Stimulated activated CD4-positive, alpha-beta T cell treated with anti-CD3 and anti-CD28 coated beads, TNF-alpha, amount 100 ng/mL, for 24 hours (primary cell): ENCODE measurements at places on chromosomes 1 and 21.

GRCh38 chr1:73104749-73105148, 822.4 kb upstream of the NEGR1 start:
- DNase-seq, result no peak

DNA sequence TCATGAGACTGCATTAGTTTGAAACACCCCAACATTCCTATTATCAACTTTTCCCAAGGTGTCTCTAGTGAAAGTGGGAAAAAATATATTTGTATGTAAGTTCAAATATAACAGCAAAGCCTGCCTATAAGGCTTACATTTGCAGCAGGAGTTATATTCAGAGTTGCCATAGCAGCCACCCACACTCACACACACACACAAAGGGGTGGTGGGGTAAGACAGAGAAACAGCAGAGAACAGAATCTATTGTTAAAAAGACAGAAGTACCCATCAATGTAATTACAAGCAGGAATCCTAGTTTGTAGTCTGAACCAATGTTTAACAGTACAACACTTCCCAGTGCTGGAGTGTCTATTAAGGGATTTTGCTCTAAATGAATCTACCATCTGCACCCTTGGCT, 55.0 kb downstream of the PLPPR5 start:
- no peak for DNase-seq

DNA sequence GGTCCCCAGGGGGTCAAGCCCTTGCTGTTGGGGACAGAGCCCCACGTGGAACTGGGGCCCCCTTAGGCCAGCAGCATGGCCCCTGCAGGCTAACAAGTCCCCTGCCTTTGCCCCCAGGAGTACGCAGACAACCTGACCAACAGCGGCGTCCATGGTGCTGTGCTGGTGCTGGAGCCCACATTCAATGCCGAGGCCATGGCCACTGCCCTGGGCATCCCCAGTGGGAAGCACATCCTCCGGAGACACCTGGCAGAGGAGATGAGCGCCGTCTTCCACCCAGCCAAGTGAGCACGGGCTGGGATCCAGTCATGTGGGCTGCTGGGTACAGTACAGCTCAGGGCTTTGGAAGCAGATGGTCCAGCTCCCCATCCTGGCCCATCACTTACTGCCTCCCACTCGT, 49.6 kb upstream of the TMEM51 start:
- no peak for DNase-seq

DNA sequence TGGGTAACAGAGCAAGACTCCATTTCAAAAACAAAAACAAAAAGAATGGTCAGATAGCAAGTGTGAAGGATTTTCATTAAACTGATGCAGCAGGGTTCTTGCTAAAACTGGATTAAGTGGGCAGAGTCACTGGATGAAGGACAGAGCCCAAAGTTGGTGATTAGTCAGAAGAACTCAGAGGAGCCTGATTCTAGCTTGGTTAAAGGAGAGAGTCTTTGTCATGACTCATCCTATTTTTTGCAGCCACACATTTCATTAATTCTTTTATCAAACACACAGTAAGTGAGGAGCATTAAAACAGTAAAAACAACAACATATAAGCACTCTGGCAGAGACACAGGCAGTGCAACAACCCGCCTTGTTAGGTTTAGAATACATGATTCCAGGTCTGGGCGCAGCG, 56.0 kb upstream of the EDARADD start:
- DNase-seq, result no peak

DNA sequence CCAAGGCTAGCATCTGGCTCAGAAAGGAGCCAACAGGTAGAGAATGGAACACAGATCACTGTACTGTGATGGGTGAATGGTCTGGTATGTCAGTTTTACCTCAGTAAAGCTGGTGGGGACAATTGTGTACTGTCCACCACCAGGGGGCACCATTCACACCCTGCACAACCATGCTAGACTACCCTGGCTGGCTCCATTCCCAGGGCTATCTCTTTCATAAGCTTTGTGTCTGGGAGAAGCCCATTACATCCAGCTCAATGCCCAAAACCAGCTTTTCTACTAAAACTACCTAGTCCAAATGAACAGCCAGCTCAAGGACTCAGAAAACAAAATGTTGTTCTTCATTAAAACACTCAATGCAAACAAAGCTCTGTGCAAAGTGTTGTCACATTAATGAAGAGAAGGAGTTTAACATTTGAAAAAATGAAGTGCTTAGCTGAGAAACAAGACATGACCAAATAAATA, 62.0 kb upstream of the RASAL2 start:
- no peak for DNase-seq

DNA sequence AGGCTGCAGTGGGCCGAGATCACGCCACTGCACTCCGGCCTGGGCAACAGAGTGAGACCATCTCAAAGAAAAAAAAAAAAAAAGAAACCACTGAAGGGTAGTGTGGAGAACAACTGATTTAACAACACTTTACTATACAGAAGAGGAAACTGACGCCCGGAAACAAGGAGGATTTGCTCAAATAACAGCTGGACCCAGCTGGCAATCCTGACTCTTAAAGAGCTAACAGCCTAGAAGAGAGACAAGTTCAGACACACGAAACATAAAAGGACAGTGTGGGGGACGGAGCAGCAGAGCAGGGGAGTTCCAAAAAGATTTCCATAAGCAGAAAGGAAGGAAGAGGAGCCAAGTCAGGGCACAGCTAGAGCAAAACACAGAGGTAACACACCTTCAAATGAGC, 4.4 kb downstream of the ECHDC2 start:
- DNase-seq, result no peak

- no peak for DNase-seq
Measured at GRCh38 chr1:206686478-206687249, 2.0 kb downstream of the MAPKAPK2 start.

DNA sequence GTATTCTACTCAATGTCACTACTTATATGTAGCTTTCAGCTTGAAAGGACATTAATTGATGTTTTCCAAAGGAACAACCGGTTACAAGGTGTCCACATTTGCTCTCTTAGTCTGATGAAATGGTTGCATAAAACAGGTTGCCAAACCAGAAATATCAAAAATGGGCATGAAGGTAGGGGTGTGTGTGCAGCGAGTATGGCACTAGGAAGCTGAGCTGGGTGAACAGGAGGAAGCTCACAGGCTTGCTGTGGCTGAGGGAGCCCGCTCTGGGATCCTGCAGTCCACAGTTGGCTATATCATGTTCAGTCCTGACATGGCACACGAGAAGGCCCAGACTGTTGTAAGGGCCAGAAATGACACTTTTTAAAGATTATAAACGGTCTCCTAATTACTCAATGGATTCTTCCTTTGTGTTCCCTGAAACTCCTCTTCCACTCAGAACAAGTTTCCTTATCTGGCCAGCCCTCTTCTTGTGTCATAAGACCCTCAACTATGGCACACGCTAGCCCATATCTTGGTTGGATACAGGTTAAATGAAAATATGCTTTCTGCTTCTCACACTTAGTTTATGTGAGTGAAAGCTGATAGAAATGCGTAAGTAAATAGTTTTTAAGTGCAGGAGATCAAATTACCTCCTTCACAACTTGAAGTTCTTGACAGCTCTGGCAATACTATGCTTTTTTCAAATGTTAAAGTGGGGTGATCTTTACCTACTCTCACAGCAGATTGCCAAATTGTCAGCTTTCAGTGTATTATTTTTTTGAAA, 201.5 kb downstream of the LMO4 start:
- DNase-seq, result no peak

- DNase-seq, result no peak
Measured at GRCh38 chr1:202501281-202501680, 152.8 kb downstream of the PPP1R12B start.

DNA sequence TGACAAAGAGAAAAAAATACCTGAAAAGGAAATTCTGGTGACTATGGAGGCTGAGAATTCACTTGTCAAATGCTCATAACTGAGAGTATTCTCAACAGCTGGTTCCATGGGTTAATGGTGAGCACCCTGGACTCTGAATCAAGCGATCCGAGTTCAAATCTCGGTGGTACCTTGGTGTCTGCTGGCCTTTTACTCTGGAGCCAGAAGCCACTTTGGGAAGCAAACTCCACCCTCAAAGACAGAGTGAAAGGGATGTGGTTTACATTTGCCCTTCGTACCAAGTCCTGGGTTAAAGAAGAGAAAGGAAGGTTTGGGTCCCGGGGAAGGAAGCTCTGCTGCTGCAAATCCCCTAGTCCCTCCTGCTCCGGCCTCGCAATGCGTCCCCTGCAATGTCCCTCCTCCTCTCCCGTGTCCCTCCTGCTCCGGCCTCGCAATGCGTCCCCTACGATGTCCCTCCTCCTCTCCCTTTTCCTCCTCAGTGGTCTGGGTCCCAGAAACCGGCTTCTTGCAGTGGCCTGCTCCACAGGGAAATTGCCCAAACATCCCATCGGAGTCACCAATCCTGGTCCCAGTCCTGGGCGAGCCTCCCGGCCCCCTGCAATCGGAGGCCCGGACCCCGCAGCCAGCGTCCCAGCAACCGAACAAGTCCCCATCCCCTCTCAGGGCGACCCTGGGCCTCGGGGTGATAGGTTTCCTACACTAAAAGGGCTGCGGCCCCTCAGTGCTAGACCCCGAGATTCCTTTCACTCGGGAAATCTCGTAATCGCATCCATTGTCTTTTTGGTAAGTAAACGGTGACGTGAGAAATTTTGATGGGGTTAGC, 129.4 kb downstream of the PPIAL4G start:
- DNase-seq, result no peak

DNA sequence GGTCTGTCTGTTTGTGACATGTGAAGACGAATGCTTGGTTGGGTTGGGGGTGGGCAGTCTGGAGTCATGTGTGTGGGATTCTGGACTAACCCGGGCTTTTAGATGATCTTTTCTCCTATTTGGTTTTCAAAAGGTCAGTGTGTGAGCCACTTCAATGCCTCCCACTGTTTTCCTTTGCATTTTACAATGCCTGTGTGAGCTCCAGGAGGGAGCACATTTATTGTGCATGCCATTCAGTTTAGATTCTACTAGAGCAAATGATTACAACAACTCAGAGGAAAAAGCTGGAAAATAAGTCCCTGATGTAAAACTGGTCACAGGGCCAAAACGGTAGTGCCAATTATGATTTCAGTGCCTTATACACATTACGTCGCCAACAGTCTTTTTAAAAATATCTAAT, 90.9 kb downstream of the LYPLAL1 start:
- no peak for DNase-seq

DNA sequence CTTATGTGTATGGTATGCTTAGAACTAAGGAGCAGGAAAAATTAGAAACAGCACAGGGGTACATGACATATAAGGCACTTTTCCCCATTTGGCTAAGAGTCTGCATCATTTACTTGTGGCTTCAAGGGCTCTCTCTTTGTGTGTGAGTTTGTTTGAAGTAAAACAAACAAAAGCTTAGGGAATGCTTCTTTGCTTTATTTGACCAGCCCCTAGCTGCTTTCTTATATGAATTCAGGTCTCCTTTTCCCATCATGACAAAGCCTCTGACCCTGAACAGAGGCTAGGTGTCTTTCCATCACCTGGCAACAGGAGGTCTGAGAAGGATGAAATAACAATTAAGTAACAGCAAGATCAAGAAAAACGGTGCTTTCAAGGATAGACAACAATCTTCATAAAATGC, 643.8 kb upstream of the ADGRL2 start:
- DNase-seq, result no peak

DNA sequence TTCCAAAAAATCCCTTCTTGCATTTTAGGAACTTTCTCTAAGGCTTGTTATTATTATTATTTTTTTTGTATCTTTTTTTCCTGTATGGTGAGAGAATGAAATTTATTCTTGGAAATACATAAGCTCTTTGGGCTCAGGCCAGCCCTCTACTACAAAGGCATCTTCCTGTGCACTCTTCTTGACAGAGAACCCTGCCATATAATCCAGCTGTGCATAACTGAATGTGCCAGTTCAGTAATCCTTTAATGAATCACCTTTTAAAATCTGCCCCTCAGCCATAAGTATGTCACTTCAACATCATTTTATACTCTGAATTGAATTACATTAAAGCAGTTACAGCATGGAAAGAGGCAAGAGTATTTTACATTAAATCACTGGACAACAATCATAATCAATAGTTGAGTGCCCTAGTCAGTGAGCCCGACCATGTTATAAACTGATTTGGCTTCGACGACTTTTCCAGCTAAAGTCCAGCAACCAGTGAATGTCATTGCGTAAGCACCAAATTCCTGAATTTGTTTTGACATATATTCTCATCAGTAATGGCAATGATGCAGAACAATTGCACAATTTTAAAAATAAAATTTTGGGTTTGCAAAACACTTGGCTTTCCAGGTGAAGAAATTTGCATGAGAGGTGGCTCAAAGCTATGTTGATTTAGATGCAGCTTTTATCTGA, 59.2 kb upstream of the KCNK2 start:
- DNase-seq, result no peak

DNA sequence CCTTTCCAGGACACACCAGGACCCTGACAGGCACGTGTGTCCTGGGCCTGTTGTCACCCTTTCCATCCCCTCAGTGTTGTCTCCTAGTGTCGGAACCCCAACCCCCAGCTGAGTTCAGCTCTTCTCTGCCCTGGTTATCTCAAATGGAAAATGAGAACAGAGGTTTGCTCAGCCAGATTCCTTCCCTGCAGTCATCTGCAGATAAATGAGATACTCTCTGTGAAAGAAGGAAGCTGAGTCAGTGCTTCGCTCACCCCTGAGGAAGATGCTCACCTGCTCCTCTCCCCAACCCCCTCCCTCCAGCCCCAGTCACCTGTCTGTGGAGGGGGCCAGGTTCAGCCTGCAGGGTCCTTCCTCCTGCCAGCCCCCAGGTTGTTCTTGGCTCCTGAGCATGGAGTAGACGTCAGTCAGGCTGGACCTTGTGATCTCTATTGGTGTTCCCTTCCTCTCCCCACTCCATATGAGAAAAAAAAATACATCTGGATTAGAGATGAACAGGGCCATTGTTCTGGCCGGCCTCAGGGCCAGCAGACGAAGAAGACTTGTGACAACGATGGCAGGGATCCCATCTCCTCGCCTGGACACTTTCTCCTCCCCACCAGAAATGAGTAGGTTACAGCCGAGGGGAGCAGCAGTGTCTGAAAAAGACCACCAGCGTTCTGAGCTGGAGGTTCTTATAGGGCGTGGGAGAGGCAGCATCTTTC, 20.9 kb downstream of the PHGDH start:
- DNase-seq, result no peak

GRCh38 chr1:17200756-17201155, 4.2 kb upstream of the PADI1 start:
- no peak for DNase-seq

- DNase-seq, result no peak
Measured at GRCh38 chr1:60832367-60832766, 250.0 kb upstream of the NFIA start.

GRCh38 chr1:184030433-184031091, 7.0 kb downstream of the COLGALT2 start:
- DNase-seq, result no peak

DNA sequence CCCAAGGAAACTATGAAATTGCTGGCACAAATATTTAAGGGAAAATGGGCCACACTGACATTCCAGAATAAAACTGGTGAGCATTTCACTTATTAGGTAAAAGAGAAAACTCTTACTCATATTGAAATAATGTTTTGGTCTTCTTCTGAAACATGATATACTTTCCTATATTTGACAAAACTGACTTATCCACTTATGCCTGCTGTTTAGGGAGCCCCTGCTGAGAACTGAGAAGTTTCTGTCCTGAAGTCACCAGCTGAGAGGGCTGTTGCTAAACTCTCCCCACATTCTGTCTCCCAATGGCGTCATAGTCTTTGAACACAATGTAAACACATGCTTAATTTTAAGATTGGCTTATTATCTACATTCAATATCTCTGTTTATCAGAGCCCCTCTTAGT, 46.8 kb upstream of the ZC3H11B start:
- no peak for DNase-seq
